ENCODE measurements at places on chromosomes 6 and 20.

DNA sequence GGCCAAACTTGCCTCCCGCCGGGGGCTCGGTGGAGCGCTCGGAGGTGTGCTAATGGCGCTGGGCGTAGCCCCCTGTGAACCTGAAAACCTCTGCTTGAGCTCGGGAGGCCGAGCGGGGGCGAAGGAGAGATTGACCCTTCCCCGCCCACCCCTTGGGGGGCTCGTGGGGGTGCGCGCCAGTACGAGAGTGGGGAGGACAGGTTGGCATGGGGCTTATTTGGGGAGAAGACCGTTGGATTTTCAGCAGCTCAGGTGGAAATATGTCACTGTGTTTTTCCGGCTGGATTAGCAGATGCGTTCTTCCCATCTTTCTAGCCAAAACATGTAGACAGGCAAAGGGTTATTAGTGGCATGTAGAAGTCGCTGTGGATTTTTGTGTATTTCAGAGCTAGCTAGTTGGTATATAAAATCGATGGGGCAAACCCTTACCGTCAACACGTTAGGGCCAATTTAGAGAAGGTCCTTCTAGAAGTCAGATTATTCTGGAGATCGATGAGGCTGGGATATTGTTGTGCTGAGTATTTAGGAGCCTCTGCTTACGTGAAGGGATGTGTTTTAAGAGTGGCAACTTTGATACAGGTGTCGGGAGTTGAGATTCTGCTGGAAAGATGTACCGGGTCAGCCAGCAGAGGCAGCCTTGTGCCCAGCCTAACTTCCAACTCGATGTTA lies 525 bp downstream of the NCOA7 start:
- peak; percentile 66 for DNase-seq

- no peak for DNase-seq
These were observed 125.0 kb downstream of the ZDHHC14 start for GRCh38 chr6:157505912-157506491.

DNA sequence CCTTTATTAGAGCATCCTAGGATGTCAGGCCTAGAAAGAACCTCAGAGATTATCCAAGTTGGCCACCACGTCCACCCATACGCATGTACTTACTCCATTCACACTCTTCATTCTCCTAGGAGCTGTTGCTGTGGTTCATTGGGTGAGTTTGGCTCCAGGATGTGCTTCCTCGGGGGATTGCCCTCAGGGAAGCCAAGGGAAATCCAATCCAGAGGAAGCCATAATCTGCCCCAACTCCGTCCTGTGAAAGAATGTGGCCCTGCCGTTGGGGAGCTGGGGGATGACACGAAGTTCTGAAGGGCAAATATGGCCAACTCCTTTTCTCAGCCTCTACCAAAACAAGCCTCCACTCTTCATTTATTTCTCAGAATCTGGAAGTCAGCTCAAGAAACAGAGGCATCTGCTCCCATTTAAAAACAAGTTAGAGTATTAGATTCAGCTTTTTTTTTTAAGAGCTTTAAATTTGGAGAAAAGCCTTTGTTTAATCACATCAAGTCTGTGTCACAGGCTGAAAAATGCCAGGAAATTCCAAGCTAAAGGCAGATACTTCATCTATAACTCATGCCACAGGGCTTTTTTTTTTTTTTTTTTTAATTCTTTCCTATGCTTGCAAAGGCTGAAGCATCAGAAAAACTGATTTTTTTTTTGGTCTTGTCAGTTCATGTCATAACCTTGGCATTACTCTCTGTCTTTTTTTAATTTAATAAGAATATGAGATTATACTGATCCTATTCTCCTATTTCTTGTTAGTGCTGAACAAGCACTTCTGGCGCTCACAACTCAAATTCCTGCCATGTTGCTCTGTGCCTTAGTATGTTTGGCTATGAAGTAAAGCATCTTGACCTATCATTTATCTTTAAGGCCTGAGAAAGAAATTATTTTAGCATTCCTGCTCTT lies 480.9 kb upstream of the MARCKS start:
- no peak for DNase-seq

DNA sequence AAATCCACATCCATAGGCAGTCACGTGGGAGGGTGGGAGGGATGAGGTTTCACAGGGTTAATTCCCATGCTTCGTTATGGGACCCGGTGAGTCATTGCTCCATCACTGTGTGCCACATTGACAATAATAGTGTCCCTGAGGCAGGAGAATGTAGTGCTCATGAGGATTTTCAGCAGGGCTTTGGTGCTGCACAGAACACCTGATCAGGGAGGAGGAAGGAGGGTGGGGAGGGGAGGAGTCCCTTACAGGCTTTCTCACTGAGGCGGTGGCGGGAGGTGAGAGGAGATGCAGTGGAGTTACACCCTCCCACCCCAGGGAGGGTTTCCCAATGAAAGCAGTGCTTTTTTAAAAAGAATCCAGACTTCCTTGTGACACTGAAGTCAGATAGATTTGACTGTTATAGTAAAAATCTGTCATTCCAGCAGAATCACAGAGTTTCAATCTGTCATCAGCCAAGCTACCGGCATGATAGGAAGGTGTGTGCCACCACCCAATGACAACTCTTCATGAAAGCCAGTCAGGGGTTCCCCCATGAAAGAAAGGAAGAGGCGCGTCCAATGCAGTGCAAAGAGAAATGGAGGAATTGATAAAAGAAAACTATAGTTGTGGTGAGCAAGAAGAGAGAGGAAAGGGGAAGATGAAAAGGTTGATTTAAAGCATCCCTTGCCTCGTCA lies 144.8 kb downstream of the TBC1D7 start:
- no peak for DNase-seq

- peak; percentile 25 for DNase-seq
These were observed 77.1 kb downstream of the LMBRD1 start for GRCh38 chr6:69719602-69720193.

DNA sequence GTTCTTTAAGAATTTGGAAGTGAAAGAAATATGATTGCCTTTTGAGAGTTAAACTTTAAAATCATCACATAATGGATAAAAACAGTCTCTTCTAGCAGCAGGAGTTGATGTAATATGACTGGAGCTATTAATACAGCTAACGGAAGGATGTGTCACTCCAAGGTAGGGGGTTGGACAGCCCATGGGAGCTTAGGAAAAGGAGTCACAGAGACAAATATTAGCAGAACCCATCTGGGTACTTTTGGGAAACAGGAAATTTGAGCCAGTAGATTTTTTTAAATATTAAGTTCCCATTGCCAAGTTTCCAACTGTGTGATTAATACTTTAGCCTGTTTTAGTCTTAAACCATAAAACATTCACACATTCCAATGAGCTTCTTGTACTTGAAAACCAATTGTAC lies 164.7 kb upstream of the RIMS1 start:
- no peak for DNase-seq

GRCh38 chr20:48739395-48740291 lies 88.2 kb downstream of the PREX1 start:
- DNase-seq: no peak

DNA sequence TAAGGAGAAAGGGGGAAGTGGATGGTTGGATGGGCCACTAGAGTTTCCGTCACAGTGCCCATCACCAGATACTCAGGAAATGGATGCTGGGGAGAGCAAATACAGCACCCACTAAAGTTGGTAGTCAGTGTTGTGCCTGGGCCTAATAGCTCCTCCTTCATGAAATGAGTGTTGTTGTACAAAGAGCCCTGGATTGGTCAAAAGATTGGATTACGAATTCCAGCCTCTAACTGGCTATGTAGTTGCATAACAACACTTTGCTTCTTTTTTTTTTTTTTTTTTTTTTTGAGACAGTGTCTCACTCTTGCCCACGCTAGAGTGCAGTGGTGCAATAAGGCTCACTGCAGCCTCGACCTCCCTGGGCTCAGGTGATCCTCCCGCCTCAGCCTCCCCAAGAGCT lies 27.4 kb downstream of the KCNG1 start:
- no peak for DNase-seq

DNA sequence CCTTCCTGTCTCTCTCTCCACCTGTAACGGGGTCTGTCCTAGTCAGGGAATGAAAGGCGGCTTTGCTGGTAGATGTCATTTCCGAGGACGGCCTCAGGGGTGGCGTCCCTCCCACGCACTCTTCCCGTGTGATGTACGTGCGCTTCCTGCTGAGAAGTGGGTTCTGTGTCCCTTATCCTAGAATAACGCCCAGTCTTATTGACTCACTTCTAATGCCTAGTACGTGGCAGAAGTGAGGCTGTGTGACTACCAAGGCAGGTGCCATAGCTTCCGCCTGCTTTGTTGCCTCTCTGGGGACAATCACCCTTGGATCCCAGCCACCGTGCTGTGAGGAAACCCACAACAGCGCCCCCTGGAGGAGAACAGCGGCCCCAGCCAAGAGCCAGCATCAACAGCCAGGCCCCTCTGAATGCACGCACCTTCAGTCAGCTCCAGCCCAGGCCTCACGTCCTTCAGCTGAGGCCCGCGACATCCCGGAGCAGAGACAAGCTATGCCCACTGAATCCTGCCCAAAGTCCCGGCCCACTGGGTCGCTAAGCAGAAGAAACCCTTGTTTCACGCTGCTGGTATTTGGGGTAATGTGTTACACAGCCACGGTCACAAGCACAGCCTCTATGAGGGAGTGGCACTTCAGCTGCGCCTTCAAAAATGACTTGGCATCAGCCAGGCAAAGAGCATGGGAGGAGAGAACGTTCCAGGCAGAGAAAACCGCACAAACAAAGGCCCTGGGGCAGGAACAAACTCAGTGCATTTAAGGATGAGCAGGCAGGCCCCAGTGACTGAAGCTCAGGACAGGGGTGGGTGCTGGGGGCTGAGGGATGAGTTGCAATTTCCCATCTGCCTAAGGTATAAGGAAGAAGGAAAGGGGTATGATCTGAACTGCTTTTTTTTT lies 224.2 kb downstream of the NFATC2 start:
- DNase-seq: no peak

GRCh38 chr20:11080781-11081377 lies 407.1 kb upstream of the JAG1 start:
- no peak for DNase-seq

DNA sequence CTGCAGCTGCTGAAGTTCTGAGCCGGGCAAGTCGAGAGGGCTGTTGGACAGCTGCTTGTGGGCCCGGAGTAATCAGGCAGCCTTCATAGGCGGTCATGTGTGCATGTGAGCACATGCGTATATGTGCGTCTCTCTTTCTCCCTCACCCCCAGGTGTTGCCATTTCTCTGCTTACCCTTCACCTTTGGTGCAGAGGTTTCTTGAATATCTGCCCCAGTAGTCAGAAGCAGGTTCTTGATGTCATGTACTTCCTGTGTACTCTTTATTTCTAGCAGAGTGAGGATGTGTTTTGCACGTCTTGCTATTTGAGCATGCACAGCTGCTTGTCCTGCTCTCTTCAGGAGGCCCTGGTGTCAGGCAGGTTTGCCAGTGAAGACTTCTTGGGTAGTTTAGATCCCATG lies 21.2 kb upstream of the MAPK13 start:
- DNase-seq: no peak

GRCh38 chr6:125363039-125363823 lies 61.5 kb upstream of the HDDC2 start:
- no peak for DNase-seq

DNA sequence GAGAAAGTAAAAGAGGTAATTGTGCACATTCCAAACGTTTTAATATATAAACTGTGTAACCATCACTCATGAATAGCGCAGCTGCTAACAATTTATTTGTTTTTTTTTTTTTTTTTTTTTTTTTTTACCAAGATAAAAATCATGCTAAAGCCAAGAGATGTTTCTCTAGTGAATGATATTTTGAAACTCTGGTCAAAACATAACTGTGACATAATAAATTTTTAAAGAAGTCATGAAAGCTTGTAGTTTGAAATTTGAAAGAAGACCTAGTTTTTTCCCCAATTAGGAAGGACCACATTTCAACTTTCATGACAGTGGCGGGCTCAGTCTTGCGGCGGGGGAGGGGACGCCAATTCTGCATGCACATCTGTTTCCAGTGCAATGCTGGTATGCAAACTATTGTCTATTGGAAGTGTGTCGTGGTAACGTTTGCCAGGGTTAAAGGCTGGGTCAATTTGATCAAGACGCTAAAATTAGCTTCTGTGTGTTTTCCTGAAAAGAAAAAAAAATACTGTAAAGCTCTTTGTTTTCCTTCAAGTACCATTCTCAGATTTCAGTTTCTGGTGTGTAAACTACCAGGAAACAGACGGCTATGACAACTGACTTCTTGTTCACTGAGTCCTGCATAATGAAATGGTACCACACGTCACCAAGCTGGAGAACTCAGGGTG lies 211.9 kb downstream of the FOXC1 start:
- DNase-seq: no peak

DNA sequence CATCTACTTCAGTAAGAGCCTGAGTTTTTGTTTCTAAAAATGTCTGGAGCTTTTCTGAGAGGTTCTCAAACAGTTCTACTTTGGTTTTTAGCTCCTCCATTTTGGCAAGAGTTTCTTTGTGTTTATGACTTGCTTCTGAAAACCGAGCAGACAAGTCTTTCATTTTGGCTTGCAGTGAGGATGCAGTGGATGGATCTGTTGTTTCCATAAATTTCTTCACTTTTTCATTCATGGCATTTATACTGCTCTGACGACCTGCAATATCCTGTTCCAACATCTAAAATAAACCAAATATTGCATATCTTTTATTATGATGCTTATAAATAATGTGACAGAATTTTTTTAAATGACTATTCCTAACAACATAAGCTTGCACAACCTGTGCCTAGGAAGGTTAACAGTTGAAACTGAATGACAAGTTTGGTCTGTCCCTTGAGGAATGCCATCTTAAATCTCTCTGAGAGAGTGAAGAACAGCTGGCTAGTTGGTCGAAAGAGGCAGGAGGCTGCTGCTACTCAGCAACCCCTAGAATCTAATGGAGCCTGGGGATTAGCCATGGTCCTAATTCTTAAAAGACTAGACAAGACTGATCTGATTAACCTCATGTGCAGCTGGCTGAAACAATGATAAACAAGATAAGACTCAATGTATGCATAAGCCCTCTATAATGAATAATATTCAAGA lies 69.8 kb downstream of the DST start:
- DNase-seq: no peak

DNA sequence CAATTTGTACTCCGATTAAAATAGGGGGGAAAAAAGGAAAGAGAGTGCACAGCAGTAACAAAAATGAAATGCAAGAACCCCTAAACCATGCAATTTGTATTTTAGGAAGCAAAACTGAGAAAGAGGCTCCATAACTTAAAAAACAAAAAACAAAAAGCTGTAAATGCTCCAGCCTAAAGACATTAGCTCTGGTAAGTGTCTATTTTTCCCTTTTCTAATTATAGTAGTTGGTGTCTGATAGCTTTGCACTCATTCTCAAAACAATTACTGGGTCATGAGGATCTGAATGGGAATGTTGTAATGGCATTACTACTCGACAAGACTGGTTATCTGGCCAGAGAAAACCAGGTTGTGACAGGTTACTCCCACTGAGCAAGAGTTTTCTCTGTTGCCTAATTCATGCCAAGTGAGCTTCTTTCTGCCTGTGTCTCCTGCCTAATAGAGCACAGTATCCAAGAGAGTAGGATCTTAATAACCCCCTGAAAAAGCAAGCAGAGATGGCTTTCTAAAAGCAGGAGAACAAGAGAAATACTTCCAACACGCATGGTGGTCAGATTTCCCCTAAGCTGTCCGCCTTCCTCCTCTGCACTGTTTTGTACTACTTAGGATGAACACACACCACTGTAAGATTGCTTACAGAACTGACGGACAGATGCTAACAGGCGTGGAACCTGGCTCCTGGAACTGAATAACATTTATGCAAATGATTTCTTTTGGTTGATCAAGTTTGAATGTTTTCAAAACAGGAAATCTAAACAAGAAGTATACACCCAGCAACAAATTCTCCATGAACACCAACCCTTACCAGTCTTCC lies 86.4 kb downstream of the FKBP5 start:
- DNase-seq: no peak

All from Panc1 (cell line).